ENCODE measurements at places on chromosomes 2 and 18.
A peak's percentile ranks its signal among the peaks of the same experiment; 100 is the strongest.

DNA sequence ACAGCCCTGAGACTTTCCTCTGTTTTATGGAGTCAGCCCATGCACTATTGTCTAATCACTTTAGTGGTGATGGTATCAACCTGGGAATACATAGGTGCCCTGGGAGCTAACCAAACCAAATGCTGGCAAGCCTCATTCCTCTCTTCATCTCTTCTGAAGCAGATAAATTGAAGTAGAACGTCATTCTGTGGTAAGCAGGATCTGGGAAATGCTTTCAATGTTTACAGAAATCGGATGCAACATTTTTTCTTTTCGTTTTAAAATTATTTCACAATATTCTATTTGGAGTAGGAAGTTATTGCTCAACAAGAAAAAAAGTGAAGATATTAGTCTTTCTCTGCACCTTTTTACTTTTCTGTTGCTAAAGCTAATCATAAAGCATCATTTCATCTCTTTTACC, 114.2 kb downstream of the RBMS1 start:
- no peak for DNase-seq

DNA sequence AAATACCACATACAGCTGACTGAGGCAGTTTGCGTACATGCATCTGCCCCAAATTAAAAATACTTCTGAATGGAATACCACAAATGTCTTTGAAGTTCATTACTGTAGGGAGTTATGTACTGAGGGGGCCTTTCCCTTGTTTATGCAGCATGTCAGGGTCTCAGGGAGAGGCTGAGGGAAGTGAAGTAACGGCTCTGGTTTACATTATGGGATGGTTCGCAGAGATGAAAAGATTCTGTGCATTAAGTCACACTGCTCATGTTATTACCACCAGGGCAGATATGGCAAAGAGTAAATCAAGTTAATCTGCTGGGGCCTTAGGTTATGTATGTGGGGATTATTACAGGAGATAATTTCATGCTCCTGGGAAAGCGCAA, 385.9 kb upstream of the RND3 start:
- no peak for DNase-seq

- no peak for DNase-seq
Observed at GRCh38 chr18:13289481-13290205, 71.1 kb downstream of the LDLRAD4 start.

DNA sequence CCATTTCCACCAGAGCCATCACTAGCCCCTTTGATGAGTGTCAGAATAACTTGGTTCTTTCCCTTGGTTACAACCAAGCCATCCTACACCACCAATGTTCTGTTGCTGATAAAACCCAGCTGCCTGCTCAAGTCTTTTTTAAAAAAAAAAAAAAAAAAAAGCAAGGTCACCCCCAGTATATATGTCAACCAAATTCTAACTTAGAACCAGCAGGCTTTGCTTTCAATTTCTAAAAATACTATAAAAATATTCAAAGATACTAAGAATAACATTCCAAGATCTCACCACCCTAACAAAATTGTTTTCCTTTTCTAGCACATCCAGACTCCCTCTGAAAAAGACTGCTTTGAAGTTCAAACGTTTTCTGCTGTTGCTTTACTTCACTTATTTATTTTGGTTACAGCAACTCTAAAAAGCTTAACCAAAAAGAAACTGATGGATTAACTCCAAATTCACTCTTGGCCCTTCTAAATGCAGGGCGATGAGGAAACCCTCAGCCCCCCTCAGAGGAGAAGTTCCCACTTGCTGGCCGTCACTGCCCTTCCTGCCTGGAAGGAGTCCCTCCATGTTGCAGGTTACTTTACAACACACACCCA, 10.9 kb downstream of the UXS1 start:
- no peak for DNase-seq

DNA sequence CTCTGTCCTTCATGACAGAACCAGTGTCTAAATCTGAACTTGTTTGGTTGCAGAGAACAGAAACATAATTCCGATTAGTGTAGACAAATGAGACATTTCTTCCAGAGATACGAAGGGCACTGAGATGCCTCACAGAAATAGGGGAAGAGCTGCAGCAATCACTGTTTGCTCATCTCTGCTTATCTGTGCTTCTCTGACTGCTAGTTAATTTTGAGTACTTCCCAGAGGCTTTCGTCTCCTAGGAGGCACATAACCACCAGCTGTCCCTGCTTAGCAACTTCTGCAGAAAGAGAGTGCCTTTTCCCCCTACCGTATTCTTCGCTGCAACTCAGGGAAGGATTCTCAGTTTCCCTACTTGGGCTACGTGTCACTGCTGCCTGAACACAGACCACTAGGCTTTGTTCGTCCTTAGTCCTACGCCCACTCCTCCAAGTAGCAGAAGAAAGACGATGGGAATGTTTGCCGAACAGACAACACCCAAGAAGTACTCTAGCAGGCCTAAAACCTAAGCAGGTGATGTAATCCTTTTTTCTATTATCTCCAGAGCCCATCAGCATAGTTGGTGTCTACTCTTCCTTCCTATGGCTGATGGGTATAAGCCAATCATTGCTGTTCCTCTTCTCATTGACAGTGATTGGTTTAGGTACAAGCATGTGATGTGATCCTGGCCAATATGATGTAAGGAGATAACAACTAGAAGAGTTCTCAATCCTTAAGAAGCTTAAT, 63.6 kb downstream of the TNP1 start:
- DNase-seq = no peak

GRCh38 chr2:96336873-96337272, 1.3 kb downstream of the NCAPH start:
- DNase-seq = no peak

DNA sequence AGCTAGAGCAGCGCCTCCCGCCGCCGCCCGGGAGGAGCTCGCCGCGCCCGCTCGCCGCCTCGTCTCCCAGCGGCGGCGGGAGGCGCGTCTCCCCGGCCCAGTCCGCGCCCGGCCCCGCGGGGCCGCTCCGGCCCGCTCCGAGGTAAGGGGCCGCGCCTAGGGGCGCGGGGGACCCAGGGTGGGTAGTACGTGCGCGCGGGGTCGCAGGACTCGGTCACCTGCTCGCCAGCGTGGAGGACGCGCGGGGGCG, 259 bp downstream of the NPAS2 start:
- DNase-seq = no peak

GRCh38 chr18:54961016-54961423, 1.8 kb upstream of the CCDC68 start:
- DNase-seq = no peak

DNA sequence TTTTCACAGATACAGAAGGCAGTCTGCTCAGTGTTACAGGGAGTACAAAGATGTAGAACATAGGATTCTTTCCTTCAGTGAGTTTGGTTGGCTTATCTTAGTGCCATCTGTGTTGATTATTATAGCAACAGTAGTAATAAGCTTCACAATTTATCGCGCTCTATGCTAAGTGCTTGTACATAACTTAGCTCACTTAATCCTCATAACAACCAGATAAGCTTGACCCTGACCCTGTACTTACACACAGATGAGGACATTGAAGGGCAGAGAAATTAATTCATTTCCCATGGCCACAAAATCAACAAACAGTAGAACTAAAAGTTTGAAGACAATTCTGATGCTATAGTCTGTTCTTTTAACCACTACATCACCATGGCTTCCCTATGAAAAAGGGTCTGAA, 121.8 kb downstream of the SPHKAP start:
- DNase-seq = no peak

DNA sequence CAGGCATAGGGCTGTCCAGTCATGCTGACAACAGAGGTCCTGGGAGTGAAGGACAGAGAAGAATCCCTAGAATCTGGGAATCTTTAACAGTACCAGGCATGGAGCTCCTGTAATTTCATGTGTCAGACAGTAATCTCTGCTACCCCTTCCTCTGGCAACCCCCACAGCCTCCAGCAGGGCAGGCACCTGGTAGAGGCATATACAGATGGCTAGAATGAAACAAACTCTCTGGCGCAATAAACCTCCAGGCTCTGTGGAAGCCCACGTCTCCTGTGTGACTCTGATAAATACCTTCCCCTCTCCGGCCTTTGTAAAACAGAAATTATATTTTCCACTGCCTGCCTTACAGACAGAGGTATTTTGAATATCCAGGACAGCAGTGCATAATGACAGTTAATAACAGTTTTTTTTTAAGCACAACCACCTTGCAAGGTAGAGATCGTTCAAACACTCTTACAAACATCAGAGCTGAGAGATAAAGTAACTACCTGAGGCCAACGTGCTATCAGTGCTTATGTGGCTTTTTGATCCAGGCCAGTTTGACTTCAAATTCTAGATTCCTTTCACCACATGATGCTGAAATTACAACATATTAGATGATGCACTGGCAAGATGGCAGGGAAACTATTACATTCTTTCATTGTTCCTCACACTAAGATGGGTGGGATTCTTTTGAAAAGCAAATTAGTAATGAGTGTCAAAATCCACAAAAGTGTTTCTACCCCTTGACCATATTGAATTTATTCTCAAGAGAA, 47.7 kb upstream of the TMEM247 start:
- DNase-seq = no peak

DNA sequence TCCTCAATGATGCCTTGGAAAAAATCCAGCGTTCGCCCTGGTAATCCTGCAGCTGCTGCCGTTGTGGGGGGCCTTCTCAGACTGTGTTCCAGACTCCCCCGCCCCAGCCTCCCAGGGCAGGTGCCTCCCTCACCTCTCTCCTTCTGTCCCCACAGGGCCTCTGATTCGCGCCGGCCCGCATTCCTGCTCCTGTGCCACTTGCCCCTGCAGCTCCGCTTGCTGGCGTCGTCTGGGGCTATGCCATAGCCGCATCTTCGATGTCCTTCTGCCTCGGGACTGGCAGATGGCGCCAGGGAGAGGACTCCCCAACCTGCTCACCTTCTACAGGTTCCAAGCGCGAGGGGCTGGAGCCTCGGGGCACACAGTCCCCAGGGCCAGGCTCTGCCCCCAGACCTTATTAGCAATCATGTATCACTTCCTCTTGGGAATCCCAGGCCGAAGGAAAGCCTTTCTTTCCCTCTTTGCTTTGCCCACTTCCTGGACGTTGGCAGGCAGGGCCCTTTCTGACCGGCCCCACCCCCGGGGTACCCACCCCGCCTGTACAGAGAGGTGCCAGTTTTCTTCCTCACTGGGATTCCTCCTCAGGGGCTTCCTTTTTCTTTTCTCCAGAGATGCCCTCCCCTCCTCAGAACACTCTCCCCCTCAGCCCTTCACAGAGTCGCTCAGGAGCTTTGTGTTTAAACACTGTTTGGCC, 4.4 kb downstream of the SPATA3 start:
- DNase-seq = no peak

GRCh38 chr2:177031438-177032180, 181.0 kb upstream of the HNRNPA3 start:
- no peak for DNase-seq

GRCh38 chr2:121110924-121111323, 174.1 kb downstream of the TFCP2L1 start:
- DNase-seq = no peak

- no peak for DNase-seq
Observed at GRCh38 chr2:191650896-191651773, 26.8 kb upstream of the NABP1 start.

DNA sequence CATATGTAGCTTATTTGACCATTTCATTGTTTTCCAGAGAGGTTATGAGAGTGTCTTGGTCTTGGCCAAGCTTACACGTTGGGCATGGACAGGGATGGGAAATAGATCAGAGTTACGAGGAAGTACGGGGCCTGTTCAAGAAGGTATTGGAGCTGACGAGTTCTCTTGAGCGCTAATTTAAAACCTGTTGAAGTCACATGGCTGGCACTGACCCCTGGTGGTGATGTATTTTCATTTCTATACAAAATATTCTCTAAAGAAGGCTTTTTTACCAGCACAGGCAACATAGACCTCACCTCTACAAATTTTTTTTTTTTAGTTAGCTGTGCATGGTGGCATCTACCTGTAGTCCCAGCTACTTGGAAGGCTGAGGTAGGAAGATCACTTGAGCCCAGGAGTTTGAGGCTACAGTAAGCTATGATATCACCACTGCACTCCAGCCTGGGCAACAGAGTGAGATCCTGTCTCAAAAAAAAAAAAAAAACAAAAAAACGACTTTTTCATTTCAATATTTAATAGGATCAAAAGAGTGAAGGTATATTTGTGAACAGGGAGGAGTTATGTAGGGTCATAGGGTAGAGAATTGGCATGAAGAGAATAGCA, 19.6 kb downstream of the UGP2 start:
- DNase-seq = peak; percentile 65

GRCh38 chr2:231677632-231678104, 30.7 kb upstream of the PTMA start:
- DNase-seq = peak; percentile 88

DNA sequence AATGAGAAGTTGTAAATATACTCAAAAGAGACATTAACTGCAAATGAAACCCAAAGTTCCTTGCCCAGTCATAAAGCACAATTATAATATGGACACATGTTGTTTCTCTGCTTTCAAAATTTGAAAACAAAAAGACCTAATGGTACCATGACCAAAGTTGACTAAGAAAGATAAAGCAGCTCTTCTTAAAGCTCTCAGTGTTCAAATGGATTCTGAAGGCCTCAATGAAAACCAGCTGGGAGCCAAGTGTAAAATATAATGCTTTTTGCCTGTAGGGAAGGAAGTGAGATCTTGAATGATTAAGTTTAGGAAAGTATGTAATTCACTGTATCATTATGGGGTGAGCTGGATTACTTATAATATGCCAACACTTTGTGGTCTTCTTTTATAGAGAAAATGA, 178.6 kb downstream of the SATB2 start:
- no peak for DNase-seq

DNA sequence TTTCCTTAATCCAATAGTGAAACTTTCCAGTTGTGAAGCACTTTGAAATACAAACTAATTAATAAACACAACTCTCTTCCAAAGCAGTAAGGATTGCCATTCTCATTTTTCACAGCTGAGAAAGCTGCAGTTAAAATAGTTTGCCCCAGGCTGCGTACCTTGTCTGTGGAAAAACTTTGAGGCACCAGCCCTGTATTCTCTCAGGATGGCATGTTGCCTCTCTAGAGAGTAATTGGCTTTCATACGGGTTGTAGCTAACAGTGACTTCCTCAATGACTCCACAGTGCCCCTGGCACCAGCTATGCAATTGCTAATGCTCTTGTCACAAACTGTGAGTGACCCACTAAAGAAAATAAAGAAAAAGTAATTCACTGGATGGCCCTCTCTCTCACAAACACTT, 345.7 kb downstream of the MTX2 start:
- no peak for DNase-seq

GRCh38 chr2:215465256-215465655, 29.4 kb upstream of the FN1 start:
- no peak for DNase-seq

DNA sequence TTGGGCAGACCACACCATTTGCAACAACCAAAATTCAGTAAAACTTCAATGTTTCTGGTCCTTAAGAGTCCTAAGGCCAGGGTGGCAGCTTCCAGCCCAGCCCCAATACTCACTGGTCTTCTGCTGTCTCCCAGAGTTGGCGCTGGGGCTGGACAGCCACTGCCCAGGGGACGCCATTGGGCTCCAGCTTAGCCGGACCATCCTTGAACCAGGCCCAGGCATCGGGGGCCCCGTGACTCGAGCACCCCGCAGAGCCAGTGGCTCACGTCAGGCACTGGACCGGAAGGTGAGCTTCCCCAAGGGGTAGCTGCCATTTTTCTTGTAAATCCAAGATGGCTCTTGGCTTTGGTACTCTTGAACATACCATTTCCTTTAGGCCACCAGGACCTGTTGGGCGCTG, 21.8 kb downstream of the SNED1 start:
- DNase-seq = no peak

- no peak for DNase-seq
Observed at GRCh38 chr2:160006475-160006874, 55.9 kb downstream of the PLA2R1 start.

Measured in bone marrow (tissue), 2 donors.